ENCODE measurements at places on chromosomes 1 and 21.

- DNase-seq = no peak
These were observed 67.9 kb downstream of the TBX15 start for GRCh38 chr1:118920124-118920717.

DNA sequence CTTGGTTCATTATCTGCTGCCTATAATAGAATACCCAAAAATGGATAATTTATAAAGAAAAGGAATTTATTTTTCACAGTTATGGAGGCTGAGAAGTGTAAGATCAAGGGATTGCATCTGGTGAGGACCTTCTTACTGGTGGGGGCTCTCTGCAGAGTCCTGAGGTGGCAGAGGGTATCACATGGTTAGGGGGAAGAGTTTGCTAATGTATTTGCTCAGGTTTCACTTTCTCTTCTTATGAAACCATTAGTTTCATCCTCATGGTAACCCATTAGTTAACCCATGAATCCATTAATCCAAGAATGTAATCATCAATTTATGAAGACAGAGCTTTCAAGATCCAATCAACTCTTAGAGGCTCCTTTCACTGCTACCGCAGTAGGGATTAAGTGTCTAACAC lies 120.6 kb downstream of the DNM3 start:
- no peak for DNase-seq

DNA sequence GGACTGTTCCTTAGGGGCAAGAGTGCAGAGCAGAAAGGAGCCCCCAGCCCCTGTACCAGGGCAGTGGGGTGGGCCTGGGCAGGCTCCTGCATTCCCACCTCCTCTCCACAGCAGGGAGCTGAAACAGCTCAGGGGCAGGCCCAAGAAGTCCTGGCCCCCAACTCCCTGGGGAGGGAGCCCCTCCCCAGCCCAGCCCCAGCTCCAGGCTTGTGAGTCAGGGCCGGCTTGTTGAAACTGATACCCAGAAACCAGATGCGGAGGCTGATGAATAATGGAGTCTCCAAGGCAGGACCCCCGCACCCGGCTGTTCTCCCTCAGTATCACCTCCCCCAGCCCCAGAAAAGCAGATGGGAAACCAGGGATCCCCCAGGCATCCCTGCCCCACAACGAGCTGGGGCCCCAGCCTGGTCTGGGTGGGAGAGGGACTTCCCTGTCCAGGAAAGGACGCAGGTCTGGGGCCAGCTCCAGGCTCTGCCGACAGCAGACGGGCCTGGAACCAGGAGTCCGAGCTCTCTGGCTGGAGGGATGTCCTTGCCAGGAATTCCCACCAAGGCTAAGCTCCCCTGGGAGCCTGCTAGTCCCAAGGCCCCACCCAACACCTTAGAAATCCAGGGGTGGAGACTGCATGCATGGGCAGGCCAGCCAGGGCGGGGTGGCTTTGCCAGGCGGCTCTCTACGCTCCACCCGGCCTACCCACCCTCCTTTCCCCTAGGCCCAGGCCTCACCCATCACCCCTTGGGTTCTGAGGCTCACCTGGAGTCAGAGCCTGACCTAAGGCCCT lies 2.7 kb downstream of the PLEKHG5 start:
- peak; percentile 28 for DNase-seq

GRCh38 chr1:168774241-168774640 lies 45.2 kb upstream of the DPT start:
- peak; percentile 13 for DNase-seq

GRCh38 chr1:44543064-44543744 lies 131.1 kb downstream of the TMEM53 start:
- DNase-seq = no peak

GRCh38 chr21:40422896-40423635 lies 423.9 kb downstream of the DSCAM start:
- DNase-seq = no peak

- DNase-seq = peak; percentile 78
These were observed 575.1 kb upstream of the BEND5 start for GRCh38 chr1:49351768-49352167.

- DNase-seq = no peak
These were observed 82.9 kb downstream of the FAM78B start for GRCh38 chr1:166083887-166084286.

DNA sequence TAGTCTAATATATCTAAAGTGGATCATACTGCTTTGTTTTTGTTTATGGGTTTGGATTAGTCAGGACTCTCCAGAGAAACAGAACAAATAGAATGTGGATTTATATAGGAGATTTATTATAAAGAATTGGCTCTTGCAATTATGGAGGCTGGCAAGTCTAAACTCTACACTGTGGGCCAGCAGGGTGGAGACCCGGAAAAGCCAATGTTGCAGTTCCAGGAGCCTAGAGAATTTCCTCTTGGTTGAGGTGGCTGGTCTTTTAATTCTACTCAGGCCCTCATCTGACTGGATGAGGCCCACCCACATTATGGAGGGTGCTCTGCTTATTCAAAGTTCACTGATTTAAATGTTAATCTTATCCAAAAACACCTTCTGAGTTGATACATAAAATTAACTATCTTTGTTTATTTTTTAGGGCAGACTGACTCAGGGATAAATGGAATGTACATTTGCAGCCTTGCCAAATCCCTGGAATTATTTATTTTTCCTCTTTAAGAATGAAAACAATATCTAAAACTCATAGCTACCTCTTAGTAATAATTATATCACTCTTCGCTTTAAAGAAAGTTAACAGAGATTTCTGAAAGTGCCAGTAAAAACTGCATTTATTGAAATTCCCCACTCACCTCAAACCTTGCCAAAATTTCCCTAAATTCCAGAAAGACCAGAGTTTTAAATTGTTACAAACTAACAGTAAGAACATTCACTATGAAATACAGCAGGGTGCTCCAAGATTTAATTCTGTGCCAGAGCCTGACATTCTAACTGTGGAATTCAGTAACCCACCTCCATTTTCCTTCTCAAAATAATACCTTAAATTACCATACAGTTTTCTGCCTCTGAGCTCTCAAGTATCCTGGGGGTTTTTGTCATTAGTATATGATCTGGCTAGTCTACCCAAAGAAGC lies 36.6 kb upstream of the SSX2IP start:
- peak; percentile 37 for DNase-seq

- DNase-seq = no peak
These were observed 900.1 kb downstream of the TTLL7 start for GRCh38 chr1:83098791-83099190.

GRCh38 chr21:43287795-43288755 lies 119.3 kb downstream of the CRYAA start:
- DNase-seq = no peak

- peak; percentile 55 for DNase-seq
These were observed 468.7 kb downstream of the ADGRL2 start for GRCh38 chr1:82269431-82269830.

DNA sequence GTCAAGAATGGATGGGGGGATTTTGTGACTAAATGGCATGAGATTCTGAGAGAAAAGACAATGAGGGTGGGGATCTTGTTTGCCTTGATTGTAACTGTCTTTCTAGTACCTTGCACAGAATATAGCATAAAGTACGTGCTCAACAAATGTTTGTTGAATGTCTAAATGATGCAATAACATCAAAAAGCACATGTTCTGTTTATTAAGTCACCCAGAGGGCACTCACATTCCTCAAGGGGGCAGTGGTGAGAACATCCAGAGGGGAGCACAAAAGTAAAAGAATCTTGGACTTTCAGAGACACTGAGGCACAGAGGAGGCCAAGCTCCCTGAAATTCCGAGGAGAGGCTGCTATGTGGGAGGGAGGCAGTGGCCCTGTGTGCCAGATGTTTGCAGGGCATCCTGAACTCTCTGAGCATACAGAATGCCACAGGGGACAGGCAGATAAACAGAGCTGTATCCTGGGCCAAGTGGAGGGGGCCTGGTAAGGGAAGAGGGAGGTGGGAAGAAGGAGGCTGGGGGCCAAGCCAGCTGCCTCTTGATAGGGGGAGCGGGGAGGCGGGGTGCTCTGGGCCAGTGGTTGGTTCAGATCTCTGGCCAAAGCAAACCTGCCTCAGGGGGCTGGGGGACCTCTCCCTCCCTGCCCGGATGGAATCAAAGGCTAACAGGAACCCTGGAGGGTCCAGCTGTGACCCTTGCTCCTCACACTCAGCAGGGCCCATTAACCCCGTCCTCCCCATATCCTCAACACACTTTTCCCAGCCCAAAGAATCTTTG lies 6.5 kb upstream of the ATP1A2 start:
- peak; percentile 42 for DNase-seq

DNA sequence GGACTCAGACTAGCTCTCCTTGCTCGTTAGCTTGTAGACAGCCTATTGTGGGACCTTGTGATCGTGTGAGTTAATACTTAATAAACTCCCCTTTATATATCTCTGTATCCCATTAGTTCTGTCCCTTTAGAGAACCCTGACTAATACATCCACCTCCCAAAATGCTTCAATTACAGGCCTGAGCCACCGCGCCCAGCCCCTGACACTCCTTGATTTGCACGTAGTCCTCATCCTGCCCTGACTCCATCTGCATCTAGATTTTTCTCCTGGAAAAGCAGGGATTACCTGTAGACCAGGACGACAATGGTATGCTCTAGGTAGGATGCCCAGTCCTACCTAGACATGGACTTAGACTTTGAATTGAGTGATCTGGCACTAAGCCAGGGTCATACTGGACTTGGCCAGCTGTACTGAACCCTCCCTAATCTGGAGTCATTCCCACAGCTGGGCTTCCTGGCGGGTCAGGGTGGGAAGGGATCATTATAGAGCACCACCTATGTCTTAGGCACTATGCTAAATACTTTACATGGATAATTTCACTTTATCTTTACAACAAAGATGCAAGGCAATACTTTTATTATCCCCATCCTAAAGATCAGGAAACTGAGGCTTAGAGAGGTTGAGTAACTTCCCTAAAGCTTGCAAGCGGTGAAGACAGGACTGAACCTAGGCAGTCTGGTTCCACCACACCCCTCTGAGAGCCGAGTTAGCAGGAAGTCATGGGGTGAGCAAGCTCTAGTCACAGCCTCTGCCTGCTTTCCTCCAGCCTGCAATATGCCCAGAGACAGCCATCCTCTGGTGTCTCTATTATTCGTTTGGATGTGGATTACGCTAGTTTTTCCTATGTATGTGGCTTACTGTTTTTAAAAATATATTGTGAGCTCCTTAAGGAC lies 89.4 kb downstream of the DTL start:
- peak; percentile 11 for DNase-seq

- DNase-seq = no peak
These were observed 16.4 kb downstream of the WNT4 start for GRCh38 chr1:22126531-22126930.

DNA sequence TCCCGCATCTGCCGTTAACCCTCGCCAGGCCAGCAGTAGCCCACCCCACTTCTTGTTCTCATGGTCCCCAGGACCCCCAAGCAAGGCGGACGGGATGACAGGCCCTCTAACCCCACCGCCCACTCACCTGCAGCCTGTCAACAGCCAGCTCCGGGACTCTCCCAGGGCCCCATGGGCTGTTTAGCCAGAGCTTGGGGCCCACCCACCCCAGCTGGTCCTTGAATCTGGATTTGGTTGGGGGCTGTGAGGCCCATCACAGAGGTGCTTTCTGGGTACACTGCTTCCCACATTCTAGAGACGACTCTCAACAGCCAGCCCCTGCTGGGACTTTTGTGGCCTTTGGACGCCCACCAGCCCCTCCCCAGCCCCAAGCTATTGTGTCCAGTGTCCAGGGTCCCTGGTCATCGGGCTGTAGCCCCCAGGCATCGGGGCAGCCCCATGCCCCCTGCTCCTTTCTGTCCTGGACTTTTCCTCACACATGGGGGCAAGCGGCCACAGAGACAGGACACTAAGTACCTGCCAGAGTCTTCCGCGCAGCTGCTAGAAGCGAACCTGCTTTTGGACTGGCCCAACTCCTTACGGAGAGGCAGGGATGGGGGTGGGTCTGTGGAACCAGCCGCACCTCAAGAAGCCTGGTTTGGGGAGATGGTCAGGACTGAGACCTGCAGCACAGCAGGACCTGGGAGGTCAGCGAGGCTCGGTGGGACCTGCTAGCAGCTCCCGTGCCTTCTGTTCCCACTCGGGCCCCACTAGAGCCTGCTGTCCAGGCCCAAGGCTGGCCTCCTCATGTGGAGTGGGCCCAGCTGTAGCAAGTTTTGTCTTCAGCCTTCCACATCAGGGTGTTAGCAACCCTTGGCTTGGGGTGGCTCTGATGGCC lies 208.1 kb upstream of the VAMP3 start:
- no peak for DNase-seq

DNA sequence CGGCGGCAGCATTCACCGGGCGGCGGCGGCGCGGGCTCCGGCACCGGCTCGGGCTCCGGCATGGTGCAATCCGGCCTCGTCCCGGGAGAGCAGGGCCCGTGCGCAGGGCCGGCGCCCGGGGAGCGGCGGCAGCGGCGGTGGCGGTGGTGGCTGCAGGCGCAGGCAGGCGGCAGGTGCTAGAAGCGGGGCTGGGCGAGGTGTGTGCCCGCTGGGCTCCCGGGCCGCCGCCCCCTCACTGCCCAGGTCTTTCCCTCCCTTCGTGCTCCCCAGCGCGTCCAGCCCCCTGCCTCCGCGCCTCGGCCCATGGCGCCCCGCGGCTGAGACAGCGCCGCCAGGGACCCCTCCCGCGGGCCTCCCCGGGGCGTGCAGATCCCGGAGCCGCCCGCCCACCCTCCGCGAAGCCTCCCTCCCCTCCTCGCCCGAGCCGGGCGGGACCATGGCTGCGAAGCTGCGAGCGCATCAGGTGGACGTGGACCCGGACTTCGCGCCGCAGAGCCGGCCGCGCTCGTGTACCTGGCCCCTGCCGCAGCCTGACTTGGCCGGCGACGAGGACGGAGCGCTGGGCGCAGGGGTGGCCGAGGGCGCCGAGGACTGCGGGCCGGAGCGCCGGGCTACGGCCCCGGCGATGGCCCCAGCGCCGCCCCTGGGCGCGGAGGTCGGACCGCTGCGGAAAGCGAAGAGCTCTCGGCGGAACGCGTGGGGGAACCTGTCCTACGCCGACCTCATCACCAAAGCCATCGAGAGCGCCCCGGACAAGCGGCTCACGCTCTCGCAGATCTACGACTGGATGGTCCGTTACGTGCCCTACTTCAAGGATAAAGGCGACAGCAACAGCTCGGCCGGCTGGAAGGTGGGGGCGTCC lies 492 bp downstream of the FOXO6 start:
- DNase-seq = no peak
